ENCODE measurements at places on chromosomes 6 and 20.

GRCh38 chr6:142378138-142378875, 76.5 kb downstream of the ADGRG6 start:
- peak; percentile 95 for DNase-seq

GRCh38 chr6:56868687-56869086, 86.2 kb upstream of the BEND6 start:
- no peak for DNase-seq

- DNase-seq, result no peak
Observed at GRCh38 chr6:134657751-134658527, 292.0 kb downstream of the ALDH8A1 start.

- no peak for DNase-seq
Observed at GRCh38 chr6:170162011-170162774, 128.7 kb downstream of the DLL1 start.

- DNase-seq, result no peak
Observed at GRCh38 chr6:133393891-133394290, 152.7 kb downstream of the EYA4 start.

- DNase-seq, result no peak
Observed at GRCh38 chr6:124237911-124238310, 434.2 kb downstream of the NKAIN2 start.

GRCh38 chr6:25279748-25280343, 672 bp downstream of the CARMIL1 start:
- no peak for DNase-seq

GRCh38 chr20:41169162-41169690, 31.9 kb downstream of the PLCG1 start:
- no peak for DNase-seq

- DNase-seq, result no peak
Observed at GRCh38 chr6:16374461-16375200, 136.2 kb downstream of the GMPR start.

GRCh38 chr20:21505161-21505809, 8.6 kb downstream of the NKX2-2 start:
- no peak for DNase-seq

DNA sequence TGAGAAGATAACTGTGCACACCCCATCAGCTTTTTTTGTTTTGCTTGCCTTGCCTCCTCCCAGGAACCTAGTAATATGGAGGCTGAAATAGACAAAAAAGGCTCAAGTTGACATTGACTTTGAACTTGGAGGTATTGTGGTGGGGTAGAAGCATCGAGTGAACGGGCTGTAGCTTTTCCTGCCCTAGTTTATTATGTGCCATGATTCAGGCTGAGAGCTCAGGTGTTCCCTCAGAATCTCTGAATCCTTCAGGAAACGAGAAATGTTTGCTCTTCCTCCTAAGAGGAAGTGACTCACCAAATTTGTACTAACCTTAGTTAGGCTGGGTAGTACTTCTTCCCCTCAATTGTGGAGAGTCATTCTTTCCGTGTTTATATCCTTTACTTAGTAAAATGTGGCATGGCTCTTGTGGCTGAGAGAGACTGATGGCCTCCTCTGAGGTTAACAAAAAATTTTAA, 98.8 kb downstream of the SASH1 start:
- no peak for DNase-seq

GRCh38 chr20:8287340-8287739, 155.3 kb downstream of the PLCB1 start:
- DNase-seq, result no peak

- peak; percentile 23 for DNase-seq
Observed at GRCh38 chr6:13453771-13454251, 33.6 kb downstream of the GFOD1 start.

DNA sequence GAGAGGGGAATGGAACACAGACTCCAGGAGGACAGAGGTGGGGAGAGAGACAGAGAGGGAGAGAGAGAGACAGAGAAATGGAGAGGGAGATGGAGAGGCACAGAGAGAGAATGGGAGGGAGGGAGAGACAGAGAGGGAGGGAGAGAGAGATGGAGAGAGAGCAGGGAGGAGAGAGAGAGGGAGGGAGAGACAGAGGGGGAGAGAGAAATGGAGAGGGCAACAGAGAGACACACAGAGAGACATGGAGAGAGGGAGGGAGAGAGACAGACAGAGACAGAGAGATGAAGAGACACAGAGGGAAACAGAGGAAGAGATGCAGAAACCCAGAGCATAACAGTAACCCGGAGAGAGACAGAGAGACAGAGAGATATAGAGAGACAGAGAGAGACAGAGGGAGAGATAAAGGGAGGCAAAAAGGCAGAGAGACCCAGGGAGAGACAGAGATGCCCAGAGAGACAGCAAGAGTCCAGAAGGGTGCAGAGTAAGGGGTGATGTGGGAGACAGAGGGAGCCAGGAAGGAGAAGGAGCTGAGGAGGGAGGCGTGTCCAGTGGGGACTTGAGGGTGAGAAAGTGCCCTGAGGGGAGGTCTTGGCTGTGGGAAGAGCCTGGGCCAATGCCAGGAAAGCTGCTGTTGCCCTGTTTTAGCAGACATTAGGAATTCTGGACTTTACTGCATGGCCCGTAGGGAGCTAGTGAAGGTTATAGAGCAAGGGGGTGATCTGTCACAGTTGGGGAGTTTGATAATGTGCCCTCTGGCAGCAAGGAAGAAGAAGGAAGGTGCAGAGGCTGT, 78.3 kb downstream of the SRC start:
- no peak for DNase-seq

- DNase-seq, result no peak
Observed at GRCh38 chr6:115891750-115892149, 168.9 kb downstream of the FRK start.

- peak; percentile 62 for DNase-seq
Observed at GRCh38 chr6:31122791-31123706, 2.8 kb upstream of the CDSN start.

- no peak for DNase-seq
Observed at GRCh38 chr20:47500554-47500953, 1.1 kb upstream of the NCOA3 start.

DNA sequence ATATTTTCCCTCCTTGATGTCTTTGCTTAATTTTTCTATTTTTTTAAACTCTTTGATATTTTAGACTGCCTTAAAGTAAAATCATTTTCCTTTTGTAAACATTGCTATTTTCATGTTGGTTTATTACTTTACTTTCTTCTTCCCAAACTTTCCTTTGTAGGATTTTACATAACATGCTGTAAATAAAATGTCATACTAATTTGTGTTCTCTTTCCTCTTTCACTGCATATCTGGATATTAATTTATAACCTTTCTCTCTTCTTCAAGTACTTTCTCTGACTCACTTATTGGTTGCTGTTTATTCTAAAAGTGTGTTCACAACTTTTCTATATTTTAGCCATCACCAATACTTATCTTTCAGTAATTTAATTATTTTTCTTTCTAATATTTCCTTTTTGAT, 9.3 kb upstream of the POM121L2 start:
- DNase-seq, result no peak

- peak; percentile 72 for DNase-seq
Observed at GRCh38 chr6:33696548-33697518, 14.7 kb downstream of the UQCC2 start.

DNA sequence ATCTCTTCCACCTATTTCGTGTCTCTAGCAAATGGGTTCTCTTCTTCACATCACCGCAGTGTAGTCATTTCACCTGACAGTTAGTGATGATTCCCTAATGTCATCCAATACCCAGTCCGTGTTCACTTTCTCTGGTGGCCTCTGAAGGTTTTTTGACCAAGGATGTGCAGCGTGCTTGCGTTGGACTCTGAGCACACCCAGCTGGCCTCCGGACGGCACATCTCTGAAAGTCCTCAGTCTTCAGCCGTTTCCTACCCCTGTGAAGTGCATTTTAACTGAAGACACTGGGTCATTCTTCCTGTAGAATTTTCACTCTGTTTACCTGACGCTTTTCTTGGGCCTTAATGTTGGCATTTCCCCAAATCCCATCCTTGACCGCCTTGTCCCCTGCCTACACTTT, 98.7 kb downstream of the ERMARD start:
- DNase-seq, result no peak

GRCh38 chr20:37590938-37591490, 63.3 kb upstream of the BLCAP start:
- no peak for DNase-seq

- DNase-seq, result no peak
Observed at GRCh38 chr6:52877786-52878185, 31.7 kb downstream of the GSTA3 start.

GRCh38 chr6:22045261-22045912, 251.4 kb downstream of the PRL start:
- no peak for DNase-seq

GRCh38 chr20:23412026-23412425, 9.3 kb downstream of the NAPB start:
- no peak for DNase-seq

- no peak for DNase-seq
Observed at GRCh38 chr20:35768731-35769664, 2.8 kb upstream of the PHF20 start.
